ENCODE measurements at places on chromosomes 16 and 17.

GRCh38 chr17:49333804-49334203 lies 28.2 kb downstream of the ZNF652 start:
- no peak for DNase-seq

GRCh38 chr17:48630925-48631692 lies 5.0 kb upstream of the HOXB9 start:
- no peak for DNase-seq

- DNase-seq, result no peak
These were observed 70.6 kb downstream of the MARCHF10 start for GRCh38 chr17:62737513-62737912.

DNA sequence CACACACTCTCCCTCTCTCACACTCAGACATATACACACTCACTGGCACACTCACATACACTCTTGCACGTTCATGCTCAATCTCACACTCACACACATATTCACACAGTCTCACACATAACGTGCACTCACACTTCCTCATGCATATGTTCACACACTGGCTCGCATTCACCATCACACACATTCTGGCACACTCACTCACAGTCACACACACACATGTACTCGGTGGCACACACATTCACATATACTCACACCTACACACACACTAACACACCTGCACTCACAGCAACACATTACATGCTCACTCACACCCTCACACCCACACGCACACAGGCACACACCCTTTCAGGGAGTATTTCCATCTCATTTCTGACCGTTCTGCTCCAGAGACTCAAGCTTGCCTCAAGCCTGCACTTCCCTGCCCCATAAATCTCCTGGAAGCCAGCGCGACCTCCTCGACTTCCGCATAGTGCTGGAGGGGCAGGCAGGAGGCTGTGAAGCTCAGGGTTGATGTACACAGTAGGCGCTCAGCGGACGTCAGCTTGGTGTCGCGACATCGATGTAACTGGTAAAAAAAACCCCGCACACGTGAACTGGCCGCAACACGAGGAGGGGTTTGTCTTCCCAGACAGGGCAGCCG lies 66.7 kb upstream of the FOXF1 start:
- DNase-seq, result no peak

DNA sequence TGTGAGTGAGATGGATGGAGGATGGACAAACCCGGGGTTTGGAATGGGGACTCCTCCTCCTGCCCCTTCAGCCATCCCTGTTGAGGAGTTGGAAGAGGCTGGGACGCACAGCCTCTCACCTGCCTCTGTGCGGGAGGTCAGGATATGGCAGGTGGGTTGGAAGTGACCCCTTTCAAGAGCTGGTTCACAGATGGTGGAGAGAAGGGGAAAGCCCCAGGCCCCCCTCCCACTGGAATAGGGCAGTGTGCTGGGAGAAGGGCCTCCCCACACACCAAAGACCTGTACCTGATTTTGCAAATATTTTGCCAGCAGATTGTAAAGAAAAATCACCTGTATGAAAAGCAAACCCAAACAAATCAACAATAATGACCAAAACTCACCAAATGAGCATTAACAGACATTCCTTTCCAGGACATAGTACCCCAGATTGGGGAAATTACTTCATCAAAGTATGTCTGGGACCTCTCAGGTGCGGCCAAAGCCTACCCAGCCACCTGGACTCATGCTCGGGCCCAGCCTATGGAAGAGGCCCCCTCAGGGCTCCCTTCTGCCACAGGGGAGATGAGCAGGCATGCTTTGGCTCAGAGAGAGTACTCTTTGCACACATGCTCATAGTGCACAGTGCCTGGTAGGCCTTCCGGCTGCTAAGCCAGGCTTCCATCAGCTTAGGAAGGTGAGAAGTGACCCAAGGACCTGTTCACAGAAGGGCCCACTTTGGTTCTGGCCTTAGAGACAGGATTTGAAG lies 7.8 kb downstream of the SLC47A2 start:
- DNase-seq, result no peak

- DNase-seq, result no peak
These were observed 62.7 kb downstream of the KLHDC4 start for GRCh38 chr16:87703071-87703470.

DNA sequence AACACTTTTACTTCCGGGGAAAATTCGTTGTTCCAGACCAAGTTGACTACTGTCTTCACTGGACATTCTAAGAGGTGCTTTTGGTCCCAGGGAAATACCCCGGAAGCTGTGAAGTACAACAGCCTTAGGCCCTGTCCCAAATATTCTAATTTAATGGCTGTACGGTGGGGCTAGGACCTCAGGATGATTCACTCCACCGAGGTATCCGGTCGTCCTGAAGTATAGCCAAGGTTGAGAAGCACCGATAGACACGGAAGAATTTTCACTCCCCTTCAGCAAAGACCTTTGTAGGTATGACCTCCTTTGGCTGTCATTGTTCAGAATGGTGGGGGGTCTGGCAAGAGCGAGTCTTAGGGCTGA lies 34.9 kb upstream of the ARL4D start:
- DNase-seq, result no peak

- DNase-seq, result no peak
These were observed 262.6 kb downstream of the SLC39A11 start for GRCh38 chr17:72829883-72830282.

- no peak for DNase-seq
These were observed 35.2 kb upstream of the PLLP start for GRCh38 chr16:57319646-57320045.

DNA sequence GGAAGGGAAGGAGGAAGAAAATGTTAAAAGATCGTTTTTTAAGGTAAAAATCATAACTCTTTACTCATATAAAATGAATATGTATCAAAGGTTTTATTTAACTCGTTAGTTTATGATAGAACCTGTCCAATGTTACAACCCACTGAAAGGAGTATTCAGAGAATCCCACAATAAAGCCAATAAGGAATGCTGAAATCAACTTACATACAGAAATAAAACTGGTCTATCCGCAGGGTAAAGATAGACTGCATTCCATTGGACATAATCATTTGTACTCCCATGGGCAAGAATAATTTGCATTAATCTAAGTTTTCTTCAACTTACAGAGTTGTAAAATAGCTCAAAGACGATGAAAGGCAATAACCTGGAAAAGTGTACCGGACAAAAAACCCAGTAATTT lies 17.9 kb upstream of the BEAN1 start:
- DNase-seq, result no peak

GRCh38 chr17:1462164-1463112 lies 6.4 kb upstream of the CRK start:
- DNase-seq, result no peak

- no peak for DNase-seq
These were observed 4.8 kb downstream of the ADAP2 start for GRCh38 chr17:30926516-30926915.

DNA sequence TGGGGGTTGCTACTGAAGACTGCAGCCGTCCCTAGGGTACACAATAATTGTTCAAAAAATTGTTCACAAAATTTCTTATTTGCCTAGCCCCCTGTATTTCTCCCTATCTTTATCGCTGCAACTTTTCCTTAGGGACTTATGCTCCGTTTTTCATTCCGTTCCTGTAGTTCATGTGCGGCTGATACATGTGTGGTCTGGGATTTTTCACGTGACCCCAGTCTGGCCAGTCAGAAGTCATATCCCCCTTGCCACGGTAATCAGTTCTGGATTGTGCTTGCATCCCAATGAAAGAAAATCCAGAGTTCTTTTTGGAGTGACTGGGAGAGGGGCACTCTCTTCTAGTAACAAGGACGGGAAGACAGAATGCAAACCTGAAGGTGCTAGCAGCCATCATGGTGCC lies 610.7 kb upstream of the C16orf82 start:
- no peak for DNase-seq

DNA sequence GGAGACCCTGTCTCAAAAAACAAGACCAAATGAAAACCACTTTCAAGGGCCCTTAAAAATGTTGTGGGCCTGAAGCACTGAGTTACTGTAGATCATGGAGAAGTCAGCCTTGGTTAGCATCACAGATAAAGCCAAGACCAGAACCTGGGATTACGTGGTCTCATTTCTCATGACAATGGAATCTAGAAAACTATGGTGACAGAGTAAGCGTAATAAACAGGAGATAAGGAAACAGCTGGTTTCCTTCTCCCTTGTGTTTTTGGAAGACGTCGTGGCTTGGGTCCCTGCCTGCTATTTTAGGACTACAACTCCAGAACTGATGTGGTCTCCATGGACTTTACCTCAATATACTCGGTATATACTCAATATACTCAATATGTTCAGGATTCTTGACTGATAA lies 180.7 kb upstream of the ZFHX3 start:
- no peak for DNase-seq

- DNase-seq, result no peak
These were observed 36.2 kb downstream of the CTCF start for GRCh38 chr16:67598527-67598926.

All from stimulated activated CD4-positive, alpha-beta T cell treated with anti-CD3 and anti-CD28 coated beads, Interleukin-1b, Interleukin-23, amount 100 ng/mL, for 1 hour (primary cell).